Naive thymus-derived CD4-positive, alpha-beta T cell (primary cell): ENCODE measurements at places on chromosomes 12 and 14. TPM values are rescaled to one million over a fixed set of nuclear protein-coding genes. Genes with fewer than 3 reads are reported as not detected.

- no peak overlapping the region for H3K27ac ChIP-seq
- no peak for DNase-seq
- H3K36me3 ChIP-seq, result no peaks in the 10 kb centered on the region
- peak overlapping the region; percentile 61 for H3K4me3 ChIP-seq
- H3K27me3 ChIP-seq, result peaks cover 8% of the 10 kb centered on the region
- H3K4me1 ChIP-seq, result peaks cover 6% of the 10 kb centered on the region
Measured at GRCh38 chr14:60722357-60723115, 1.6 kb downstream of the SIX4 start.

- H3K27ac ChIP-seq, result no peak overlapping the region
- H3K4me3 ChIP-seq, result no peak overlapping the region
- H3K36me3 ChIP-seq, result no peaks in the 10 kb centered on the region
- DNase-seq, result no peak
Measured at GRCh38 chr12:5294274-5295070, 137.4 kb upstream of the NTF3 start.

TMPRSS12 gene
- not detected for total RNA-seq

WNT5B gene
- 0.92 and 1.0 TPM in 2 replicates for total RNA-seq

GRCh38 chr12:94207849-94208621 is 59.7 kb downstream of the PLXNC1 start:
- peak; percentile 43 for DNase-seq
- H3K36me3 ChIP-seq, result no peaks in the 10 kb centered on the region
- H3K27ac ChIP-seq, result peak overlapping the region; percentile 61
- peak overlapping the region; percentile 58 for H3K4me3 ChIP-seq
- H3K27me3 ChIP-seq, result no peaks in the 10 kb centered on the region
- peaks cover 40% of the 10 kb centered on the region for H3K4me1 ChIP-seq

DNA sequence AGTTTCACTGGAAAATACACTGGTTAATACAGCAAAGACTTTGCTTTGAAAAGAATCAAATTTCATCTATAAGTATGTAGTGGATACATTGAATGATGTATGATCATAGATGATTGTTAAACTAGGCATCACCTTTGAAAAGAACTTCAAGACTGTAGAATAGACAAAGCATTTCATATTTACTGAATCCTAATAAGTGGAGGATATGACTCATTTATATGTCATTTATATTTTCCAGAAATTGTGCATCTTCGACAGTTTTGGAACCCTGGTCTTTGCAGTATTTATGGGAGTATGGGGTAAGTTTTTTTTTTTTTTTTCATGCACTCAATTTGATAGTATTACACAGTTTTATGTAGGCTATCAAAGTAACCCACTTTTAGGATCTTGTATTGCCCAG is 161.9 kb downstream of the ANO6 start:
- no peak overlapping the region for H3K4me3 ChIP-seq
- H3K27ac ChIP-seq, result no peak overlapping the region
- DNase-seq, result no peak
- H3K36me3 ChIP-seq, result peaks cover 14% of the 10 kb centered on the region

RPS6KL1 gene
- 12.8 TPM for total RNA-seq

DNA sequence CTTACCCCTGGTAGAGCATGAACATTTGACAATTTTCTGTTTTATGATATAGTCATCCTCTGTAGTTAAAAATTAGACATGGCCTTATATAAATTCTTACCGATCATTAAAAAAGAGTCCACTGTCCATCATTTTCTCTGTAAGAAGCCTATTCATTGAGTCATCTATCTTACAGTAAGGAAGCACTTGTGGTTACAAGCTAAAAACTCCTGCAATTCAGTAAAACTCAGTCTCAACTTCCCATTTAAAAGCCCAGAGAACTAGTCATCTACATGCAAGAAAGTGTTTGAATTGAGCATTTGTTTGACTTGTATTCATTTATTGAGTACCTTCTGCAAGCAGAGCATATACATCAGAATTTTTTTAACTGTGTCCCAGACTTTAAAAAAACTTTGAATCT is 63.3 kb downstream of the GTF2A1 start:
- no peak overlapping the region for H3K27ac ChIP-seq
- no peaks in the 10 kb centered on the region for H3K36me3 ChIP-seq
- H3K4me1 ChIP-seq, result no peaks in the 10 kb centered on the region
- H3K4me3 ChIP-seq, result no peak overlapping the region
- DNase-seq, result no peak

DNA sequence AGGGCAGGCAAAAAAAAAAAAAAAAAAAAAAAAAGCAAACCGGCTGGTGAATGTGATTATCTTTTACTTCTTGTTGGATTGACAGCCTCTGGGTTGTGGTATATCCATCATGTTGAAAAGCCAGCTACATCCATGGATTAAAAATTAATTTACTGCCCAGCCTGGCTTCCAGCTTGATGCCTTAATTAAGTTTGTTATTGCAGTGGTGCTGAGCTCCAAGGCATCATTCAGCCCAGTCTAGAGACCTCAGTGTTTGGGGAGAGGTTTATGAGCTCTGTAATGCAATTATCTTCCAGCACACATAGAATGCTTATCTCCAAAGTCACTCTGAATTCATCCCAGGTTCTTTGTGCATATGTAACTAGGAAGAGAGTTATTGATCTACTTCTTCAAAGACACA is 114.8 kb downstream of the RIMBP2 start:
- no peaks in the 10 kb centered on the region for H3K36me3 ChIP-seq
- DNase-seq, result no peak
- no peak overlapping the region for H3K27ac ChIP-seq
- no peaks in the 10 kb centered on the region for H3K27me3 ChIP-seq
- no peak overlapping the region for H3K4me3 ChIP-seq
- H3K4me1 ChIP-seq, result no peaks in the 10 kb centered on the region

GRCh38 chr14:64563696-64564095 is 13.9 kb downstream of the PPP1R36 start:
- no peaks in the 10 kb centered on the region for H3K4me1 ChIP-seq
- H3K27me3 ChIP-seq, result no peaks in the 10 kb centered on the region
- H3K36me3 ChIP-seq, result no peaks in the 10 kb centered on the region
- DNase-seq, result no peak
- no peak overlapping the region for H3K4me3 ChIP-seq
- no peak overlapping the region for H3K27ac ChIP-seq

- peaks cover 91% of the 10 kb centered on the region for H3K4me1 ChIP-seq
- no peaks in the 10 kb centered on the region for H3K36me3 ChIP-seq
- no peak overlapping the region for H3K4me3 ChIP-seq
- no peaks in the 10 kb centered on the region for H3K27me3 ChIP-seq
Measured at GRCh38 chr14:91383439-91383838, 34.2 kb downstream of the CCDC88C start.

RNFT2 gene
- total RNA-seq, result 5.7 TPM

- no peaks in the 10 kb centered on the region for H3K4me1 ChIP-seq
- no peaks in the 10 kb centered on the region for H3K27me3 ChIP-seq
- H3K27ac ChIP-seq, result no peak overlapping the region
- H3K36me3 ChIP-seq, result no peaks in the 10 kb centered on the region
- H3K4me3 ChIP-seq, result no peak overlapping the region
Measured at GRCh38 chr12:60333461-60333860, 737.6 kb downstream of the SLC16A7 start.

PLCZ1 gene
- not detected for total RNA-seq

CLEC7A gene
- total RNA-seq, result 121 TPM

GRCh38 chr14:97640031-97640430 is 842.8 kb downstream of the VRK1 start:
- H3K4me3 ChIP-seq, result no peak overlapping the region
- no peaks in the 10 kb centered on the region for H3K36me3 ChIP-seq
- H3K4me1 ChIP-seq, result peaks cover 23% of the 10 kb centered on the region
- DNase-seq, result no peak
- no peak overlapping the region for H3K27ac ChIP-seq

CTSG gene
- not detected for total RNA-seq

DNA sequence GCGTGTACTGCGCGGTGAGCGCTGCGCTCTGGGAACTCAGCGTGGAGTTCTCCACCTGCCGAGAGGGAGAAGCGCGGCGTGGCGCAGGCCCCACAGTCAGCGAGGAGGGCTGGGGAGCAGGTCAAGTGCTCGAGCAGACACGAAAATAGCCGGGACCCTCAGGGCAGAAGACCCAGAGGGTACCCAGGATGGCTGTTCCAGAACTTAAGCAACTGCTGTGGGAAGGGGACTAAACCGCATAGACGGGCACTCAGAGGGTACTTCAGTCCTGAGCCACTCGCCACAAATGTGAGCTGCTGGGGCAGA is 59.4 kb upstream of the GPR68 start:
- H3K4me3 ChIP-seq, result no peak overlapping the region
- H3K4me1 ChIP-seq, result no peaks in the 10 kb centered on the region
- H3K36me3 ChIP-seq, result peaks cover 74% of the 10 kb centered on the region
- no peaks in the 10 kb centered on the region for H3K27me3 ChIP-seq

HOXC9 gene
- total RNA-seq, result not detected

SLC38A4 gene
- total RNA-seq, result not detected

- H3K36me3 ChIP-seq, result no peaks in the 10 kb centered on the region
- no peak overlapping the region for H3K4me3 ChIP-seq
- H3K27me3 ChIP-seq, result no peaks in the 10 kb centered on the region
- DNase-seq, result no peak
Measured at GRCh38 chr14:105445290-105445689, 25.7 kb downstream of the MTA1 start.

GRCh38 chr12:26135010-26135420 is 10.2 kb upstream of the BHLHE41 start:
- DNase-seq, result no peak
- no peaks in the 10 kb centered on the region for H3K36me3 ChIP-seq
- H3K4me1 ChIP-seq, result no peaks in the 10 kb centered on the region

DNA sequence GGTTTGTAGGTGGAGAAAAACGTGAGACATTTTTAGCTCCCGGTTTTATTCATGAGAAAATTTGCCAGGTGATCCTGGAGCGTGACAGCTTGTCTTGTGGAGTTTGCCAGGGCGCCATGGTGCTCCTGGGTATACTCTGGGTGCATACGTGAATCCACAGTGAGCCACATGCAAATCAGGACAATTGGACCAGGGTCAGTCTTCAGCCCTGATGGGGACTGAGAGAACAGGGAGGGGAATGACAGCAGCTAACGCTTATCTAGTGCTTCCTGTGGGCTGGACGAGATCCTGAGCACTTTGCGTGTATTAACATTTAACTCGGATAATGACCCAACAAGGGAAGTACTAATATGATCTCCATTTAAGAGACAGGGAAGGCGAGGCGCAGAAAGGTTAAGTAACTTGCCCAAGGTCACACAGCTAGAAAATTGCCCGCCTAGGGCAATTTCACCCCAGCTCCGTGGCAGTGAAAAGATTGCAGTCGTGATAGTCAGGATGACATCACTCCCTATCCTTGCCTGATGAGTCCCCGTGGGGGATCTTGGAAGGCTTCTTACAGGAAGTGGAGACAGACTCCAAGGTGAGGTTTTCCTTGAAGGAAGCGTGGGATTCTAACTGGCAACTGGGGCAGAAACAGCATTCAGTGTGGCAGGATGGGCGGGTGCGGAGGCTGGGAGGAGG is 118.4 kb upstream of the NCOR2 start:
- H3K4me3 ChIP-seq, result no peak overlapping the region
- no peaks in the 10 kb centered on the region for H3K36me3 ChIP-seq
- H3K27me3 ChIP-seq, result no peaks in the 10 kb centered on the region
- peaks cover 11% of the 10 kb centered on the region for H3K4me1 ChIP-seq
- no peak overlapping the region for H3K27ac ChIP-seq
- no peak for DNase-seq

SIX6 gene
- not detected for total RNA-seq

ETFBKMT gene
- 1.3 TPM for total RNA-seq

GRCh38 chr12:27060740-27061139 is 21.6 kb downstream of the C12orf71 start:
- no peaks in the 10 kb centered on the region for H3K4me1 ChIP-seq
- H3K4me3 ChIP-seq, result no peak overlapping the region
- H3K27me3 ChIP-seq, result no peaks in the 10 kb centered on the region
- H3K27ac ChIP-seq, result no peak overlapping the region

GRCh38 chr14:69300601-69301221 is 40.8 kb downstream of the GALNT16 start:
- no peak for DNase-seq
- no peaks in the 10 kb centered on the region for H3K36me3 ChIP-seq
- H3K4me1 ChIP-seq, result no peaks in the 10 kb centered on the region
- H3K27ac ChIP-seq, result no peak overlapping the region
- no peaks in the 10 kb centered on the region for H3K27me3 ChIP-seq

DNA sequence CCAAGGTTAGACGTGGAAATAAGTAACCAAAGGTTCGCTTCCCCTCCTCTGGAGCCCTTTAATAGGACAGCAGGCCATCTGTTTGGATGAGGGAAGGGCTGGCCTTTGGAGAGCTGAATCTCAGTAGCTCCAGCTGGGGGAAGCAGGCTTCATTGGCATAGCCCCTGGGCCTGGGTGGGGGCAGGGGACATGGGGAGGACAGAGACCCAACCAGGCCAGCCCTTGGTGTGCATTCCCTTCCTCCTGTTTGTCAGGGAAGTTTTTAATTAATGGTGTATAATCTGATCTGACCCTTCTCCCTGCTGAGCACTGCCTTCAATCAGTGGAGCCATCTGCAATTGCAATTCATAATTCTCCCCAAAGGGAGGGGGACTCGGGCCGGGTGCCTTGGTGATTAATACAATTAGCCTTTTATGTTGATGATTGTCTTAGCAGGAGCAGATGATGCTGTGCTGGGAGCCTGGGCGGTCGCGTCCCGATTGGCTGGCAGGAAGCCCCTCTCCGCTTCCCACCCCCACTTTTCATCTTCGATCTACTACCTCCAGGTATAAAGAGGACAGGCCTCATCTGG is 6.4 kb downstream of the AQP6 start:
- no peaks in the 10 kb centered on the region for H3K36me3 ChIP-seq
- DNase-seq, result no peak
- no peak overlapping the region for H3K27ac ChIP-seq
- no peak overlapping the region for H3K4me3 ChIP-seq

P2RX2 gene
- total RNA-seq, result not detected

GPRC5D gene
- total RNA-seq, result not detected

GRCh38 chr12:115172521-115172920 is 488.5 kb upstream of the TBX3 start:
- no peak for DNase-seq
- no peak overlapping the region for H3K4me3 ChIP-seq
- no peaks in the 10 kb centered on the region for H3K4me1 ChIP-seq

SPIC gene
- not detected for total RNA-seq

DNA sequence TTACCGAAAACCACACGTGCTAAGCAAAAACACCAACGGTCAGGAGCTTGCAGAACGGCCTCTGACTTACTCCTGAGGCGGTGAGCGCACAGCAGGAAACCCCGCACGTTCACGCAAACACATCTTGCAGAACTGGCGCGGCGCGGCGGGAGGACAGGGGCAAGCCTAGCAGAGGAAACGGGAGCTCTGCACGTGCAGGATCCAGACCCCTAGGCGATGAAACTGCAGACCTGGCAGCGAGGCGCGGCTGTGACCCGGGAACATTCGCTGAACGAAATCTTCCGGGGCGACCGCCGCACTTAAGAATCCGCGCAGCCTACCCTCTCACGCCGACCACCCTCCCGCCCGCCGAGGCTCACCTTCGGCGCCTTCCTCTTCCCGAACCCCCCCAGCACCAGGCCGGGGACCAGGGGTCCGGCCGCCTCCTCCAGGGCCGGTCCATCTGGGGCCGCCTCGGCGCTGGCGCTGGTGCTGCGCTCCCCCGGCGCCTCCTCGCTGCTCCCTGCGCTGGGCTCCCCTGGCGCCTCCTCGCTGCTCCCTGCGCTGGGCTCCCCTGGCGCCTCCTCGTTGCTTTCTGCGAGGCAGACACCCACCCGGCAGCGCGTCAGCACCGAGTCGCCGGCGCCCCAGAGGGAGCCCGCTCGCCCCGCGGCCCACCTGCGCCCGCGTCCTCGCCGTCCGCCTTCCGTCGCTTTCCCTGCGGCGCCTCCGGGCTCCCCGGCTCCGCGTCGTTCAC is 615 bp downstream of the DDX51 start:
- H3K4me1 ChIP-seq, result peaks cover 23% of the 10 kb centered on the region
- no peaks in the 10 kb centered on the region for H3K36me3 ChIP-seq
- no peaks in the 10 kb centered on the region for H3K27me3 ChIP-seq
- peak overlapping the region; percentile 92 for H3K27ac ChIP-seq

- no peak for DNase-seq
- no peak overlapping the region for H3K27ac ChIP-seq
- no peaks in the 10 kb centered on the region for H3K4me1 ChIP-seq
- H3K36me3 ChIP-seq, result no peaks in the 10 kb centered on the region
- H3K27me3 ChIP-seq, result no peaks in the 10 kb centered on the region
Measured at GRCh38 chr14:33454707-33455106, 496.2 kb downstream of the EGLN3 start.
